ENCODE measurements at places on chromosomes 3 and 15. TPM values are rescaled to one million over a fixed set of nuclear protein-coding genes. Genes with fewer than 3 reads are reported as not detected.

DNA sequence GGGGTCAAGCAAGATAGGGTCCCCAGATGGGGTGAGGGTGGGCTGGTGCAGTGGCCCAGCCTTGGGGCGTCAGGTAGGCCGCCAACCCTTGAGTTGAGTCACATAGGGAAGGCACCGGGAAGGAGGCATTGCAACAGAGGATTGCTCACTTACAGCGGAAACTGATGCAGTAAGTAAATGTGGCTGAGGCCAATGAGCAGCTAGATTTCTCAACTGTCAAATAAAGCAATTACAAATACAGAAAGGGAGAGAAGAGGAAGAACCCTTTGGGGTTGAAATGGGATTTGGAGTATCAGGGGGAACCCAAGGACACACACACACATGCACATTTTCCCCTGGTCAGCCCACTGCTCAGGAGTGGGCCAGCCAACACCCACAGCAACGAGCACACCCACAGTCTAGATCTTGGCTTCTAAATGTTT is 44.0 kb downstream of the CHSY1 start:
- H3K27me3 ChIP-seq = no peaks in the 10 kb centered on the region
- DNase-seq = no peak
- H3K4me1 ChIP-seq = peaks cover 72% of the 10 kb centered on the region
- no peak overlapping the region for H3K4me3 ChIP-seq
- H3K27ac ChIP-seq = no peak overlapping the region
- H3K36me3 ChIP-seq = no peaks in the 10 kb centered on the region

DNA sequence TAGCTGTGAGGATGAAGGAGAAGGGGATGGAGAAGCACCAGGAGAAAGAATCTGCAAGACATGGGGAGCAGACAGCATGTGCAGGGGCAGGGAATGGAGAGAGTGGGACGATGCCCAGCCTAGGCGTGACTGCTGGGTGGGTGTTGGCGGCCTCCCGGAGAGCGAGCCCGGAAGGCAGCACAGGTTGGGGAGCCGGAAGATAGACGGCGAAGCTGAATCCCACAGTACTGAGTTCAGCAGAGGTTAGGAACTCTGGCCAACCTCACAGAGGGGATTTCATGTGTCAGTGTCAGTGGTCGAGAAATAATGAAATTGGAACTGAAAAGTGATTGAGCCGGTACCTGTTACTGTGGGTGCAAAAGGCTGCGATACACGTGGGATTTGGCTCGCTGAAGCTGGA is 55.2 kb downstream of the PXYLP1 start:
- no peak overlapping the region for H3K27ac ChIP-seq
- H3K4me1 ChIP-seq = peaks cover 75% of the 10 kb centered on the region
- H3K27me3 ChIP-seq = no peaks in the 10 kb centered on the region
- H3K4me3 ChIP-seq = no peak overlapping the region
- H3K36me3 ChIP-seq = peaks cover 8% of the 10 kb centered on the region
- no peak for DNase-seq

- H3K4me3 ChIP-seq = no peak overlapping the region
- H3K27me3 ChIP-seq = peaks cover 5% of the 10 kb centered on the region
- peak; percentile 82 for DNase-seq
These were observed 607.5 kb upstream of the BCHE start for GRCh38 chr3:166444756-166445155.

DNA sequence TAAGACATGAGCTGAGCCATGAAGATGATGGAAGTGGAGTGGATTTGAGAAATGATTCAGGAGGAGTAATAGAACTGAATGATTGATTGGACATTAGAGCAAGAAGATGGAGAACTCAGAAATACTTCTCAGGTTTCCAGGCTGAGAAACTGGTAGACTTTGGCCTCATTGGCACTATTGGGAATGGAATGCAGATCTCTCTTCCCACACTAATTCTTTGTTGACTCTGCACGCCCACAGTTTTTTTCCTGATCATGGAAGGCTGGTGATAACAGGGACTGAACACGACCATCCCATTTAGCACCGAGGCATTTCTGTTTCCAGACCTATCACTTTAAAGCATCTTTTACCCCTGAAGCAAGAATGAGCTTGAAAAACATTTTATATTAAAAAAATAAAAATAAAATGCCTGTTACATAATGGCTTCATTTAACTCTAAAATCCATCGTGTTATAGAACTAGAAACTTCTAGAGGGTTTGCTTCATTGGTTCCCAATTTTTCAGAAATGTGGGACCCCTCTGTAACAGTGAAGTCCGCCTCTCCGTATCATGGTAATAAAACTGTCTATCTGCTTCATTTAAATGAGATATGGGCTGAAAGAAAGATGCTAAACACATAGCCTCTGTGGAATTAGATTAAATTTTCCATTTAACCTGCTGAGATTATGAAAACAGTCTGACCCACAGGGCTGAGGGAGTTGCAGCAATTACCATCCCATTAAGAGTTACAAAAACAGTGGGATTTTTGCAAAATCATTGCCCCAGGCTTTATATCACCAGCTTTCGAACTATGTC is 562.0 kb upstream of the CFAP20DC start:
- H3K4me3 ChIP-seq = no peak overlapping the region
- peaks cover 6% of the 10 kb centered on the region for H3K27me3 ChIP-seq
- peaks cover 5% of the 10 kb centered on the region for H3K36me3 ChIP-seq
- DNase-seq = no peak
- H3K27ac ChIP-seq = no peak overlapping the region
- peaks cover 12% of the 10 kb centered on the region for H3K4me1 ChIP-seq

DNA sequence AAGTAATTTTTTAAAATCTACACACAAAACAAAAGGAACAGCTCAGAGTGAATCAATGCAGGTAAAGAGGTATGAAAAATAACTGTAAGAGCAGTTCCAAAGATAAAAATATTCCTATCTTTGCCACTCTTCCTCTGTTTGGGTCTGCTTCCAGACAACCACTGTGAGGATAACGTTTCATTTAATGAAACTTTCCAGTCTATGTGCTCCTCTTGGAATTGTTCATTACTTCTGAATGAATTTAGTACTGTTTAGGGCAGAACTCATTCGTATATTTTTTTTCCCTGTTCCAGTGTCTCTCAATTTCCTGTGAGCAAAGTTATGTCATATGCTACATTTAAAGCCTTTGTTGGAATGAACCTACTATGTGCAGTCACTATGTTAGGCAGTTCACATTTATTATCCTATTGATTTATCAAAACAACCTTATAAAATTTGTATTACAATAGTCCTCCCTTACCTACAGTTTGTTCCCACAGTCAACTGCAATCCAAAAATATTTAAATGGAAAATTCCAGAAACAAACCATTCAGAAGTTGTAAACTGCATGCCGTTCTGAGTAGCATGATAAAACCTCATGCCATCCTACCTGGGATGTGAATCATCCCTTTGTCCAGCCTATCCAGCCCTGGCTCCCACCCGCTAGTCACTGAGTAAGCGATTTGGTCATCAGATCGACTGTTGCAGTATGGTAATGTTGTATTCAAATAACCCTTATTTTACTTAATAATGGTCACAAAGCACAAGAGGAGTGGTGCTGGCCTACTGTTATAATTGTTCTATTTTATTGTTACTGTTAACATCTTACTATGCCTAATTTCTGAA is 98.1 kb downstream of the TMCC1 start:
- H3K36me3 ChIP-seq = peaks cover 1% of the 10 kb centered on the region
- no peak overlapping the region for H3K27ac ChIP-seq
- peaks cover 36% of the 10 kb centered on the region for H3K4me1 ChIP-seq

GRCh38 chr15:77541421-77542181 is 91.1 kb downstream of the LINGO1 start:
- peak overlapping the region; percentile 79 for H3K27ac ChIP-seq
- no peaks in the 10 kb centered on the region for H3K36me3 ChIP-seq
- no peaks in the 10 kb centered on the region for H3K27me3 ChIP-seq
- peaks cover 60% of the 10 kb centered on the region for H3K4me1 ChIP-seq
- no peak overlapping the region for H3K4me3 ChIP-seq

- H3K4me3 ChIP-seq = no peak overlapping the region
- H3K27ac ChIP-seq = no peak overlapping the region
- no peak for DNase-seq
- H3K27me3 ChIP-seq = no peaks in the 10 kb centered on the region
- peaks cover 11% of the 10 kb centered on the region for H3K4me1 ChIP-seq
- H3K36me3 ChIP-seq = peaks cover 29% of the 10 kb centered on the region
These were observed 29.5 kb downstream of the MKRN2 start for GRCh38 chr3:12586403-12586802.

GRCh38 chr3:147963711-147964110 is 554.5 kb downstream of the ZIC1 start:
- H3K4me3 ChIP-seq = no peak overlapping the region
- DNase-seq = no peak
- H3K27ac ChIP-seq = no peak overlapping the region

DNA sequence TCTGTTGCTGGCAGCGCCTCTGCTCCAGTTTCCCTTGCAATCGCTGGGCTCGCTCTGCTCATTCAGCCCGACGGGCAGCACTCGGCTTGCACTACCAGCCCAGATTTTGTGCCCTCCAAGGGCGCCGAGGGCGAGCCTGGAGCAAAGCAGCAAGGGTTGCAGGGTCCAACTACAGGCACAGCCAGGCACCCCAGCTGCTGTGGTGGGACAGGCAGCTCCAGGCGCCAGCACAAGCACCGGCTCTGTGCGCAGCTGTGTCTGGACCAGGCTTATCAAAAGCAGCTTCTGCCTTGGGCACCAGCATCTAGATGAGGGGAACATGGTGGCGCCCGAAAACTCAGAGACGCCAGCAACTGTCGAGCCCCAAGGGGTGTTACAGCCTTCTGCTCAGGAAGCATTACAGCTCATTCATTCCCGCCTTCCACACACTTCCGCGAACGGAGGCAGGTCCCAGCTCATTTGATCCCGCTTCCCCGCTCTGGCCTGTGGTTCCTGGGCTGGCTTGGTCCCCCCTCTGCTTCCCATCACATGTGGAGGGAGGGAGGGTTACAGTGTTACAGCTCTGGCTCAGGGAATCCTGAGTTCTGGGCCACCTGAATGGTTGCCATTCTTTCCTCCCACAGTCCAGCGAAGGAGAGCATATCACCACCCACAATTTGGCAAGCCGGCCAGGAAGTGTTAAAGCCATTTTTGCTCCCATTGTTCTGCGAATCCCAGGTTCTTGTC is 409.9 kb upstream of the ALCAM start:
- peak; percentile 72 for DNase-seq
- H3K27ac ChIP-seq = no peak overlapping the region
- H3K36me3 ChIP-seq = no peaks in the 10 kb centered on the region
- H3K4me3 ChIP-seq = no peak overlapping the region
- no peaks in the 10 kb centered on the region for H3K27me3 ChIP-seq

- no peak for DNase-seq
- H3K36me3 ChIP-seq = no peaks in the 10 kb centered on the region
- H3K27me3 ChIP-seq = no peaks in the 10 kb centered on the region
- H3K4me3 ChIP-seq = no peak overlapping the region
These were observed 71.3 kb downstream of the SMAD6 start for GRCh38 chr15:66773129-66773873.

DNA sequence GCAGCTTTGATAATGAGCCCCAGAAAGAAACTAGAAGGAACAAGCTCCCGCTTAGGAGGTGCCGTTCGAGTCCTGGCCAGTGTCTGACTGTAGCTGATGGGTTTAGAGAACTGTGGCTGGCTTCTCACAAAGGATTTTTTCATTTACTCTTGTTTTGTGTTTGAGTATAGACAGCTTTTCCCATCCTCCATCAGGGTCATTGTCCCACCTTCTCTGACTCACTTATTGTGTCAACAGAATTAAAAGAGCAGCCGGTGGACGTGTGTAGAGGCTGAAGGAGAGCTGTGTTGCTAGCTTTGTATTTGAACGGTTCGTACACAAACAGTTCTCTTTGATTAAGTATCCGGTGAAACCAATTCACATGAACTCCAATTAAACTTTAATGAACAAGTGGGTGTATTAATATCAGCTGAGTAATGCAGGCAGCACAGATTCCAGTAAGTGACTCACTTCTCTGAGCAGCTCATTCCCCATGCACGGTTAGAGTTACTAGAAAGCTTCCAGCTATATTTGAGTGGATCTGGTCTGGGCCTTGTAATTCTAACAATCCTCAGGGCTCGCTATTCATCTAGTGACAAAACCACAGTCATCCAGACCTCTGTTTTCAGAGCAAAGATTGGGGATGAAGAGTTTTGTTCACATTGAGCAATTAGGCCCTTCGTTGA is 141.0 kb downstream of the LPP start:
- no peaks in the 10 kb centered on the region for H3K27me3 ChIP-seq
- peak overlapping the region; percentile 98 for H3K27ac ChIP-seq

- H3K36me3 ChIP-seq = peaks cover 5% of the 10 kb centered on the region
- H3K27ac ChIP-seq = no peak overlapping the region
- no peak for DNase-seq
- H3K27me3 ChIP-seq = peaks cover 8% of the 10 kb centered on the region
- no peak overlapping the region for H3K4me3 ChIP-seq
These were observed 269.6 kb upstream of the ST8SIA2 start for GRCh38 chr15:92123962-92124656.

- H3K27ac ChIP-seq = no peak overlapping the region
- H3K4me3 ChIP-seq = no peak overlapping the region
- H3K27me3 ChIP-seq = no peaks in the 10 kb centered on the region
- H3K4me1 ChIP-seq = no peaks in the 10 kb centered on the region
- no peaks in the 10 kb centered on the region for H3K36me3 ChIP-seq
- DNase-seq = no peak
These were observed 236.6 kb downstream of the SOX2 start for GRCh38 chr3:181948286-181948685.

Gene SLC28A1
- total RNA-seq = not detected

DNA sequence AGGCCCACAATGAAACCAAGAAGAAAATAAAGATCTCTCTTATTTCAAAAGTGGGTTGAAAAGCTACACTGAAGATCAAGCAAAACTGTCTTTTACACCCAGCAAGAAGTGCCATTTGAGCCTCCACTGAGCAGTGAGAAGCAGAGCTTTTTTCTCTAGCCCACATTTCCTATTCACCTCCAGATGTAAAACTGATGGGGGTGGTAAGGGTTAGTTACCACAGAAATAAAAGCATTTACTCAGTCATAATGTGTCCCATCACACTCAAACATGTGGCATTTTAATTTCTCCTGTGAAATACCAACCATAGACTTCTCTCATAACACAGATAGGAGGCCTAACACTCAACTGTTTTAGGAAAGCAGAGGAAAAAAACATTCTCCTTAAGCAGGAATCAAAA is 21.0 kb downstream of the IFT57 start:
- no peak for DNase-seq
- no peaks in the 10 kb centered on the region for H3K27me3 ChIP-seq
- no peak overlapping the region for H3K4me3 ChIP-seq
- H3K27ac ChIP-seq = peak overlapping the region; percentile 12
- no peaks in the 10 kb centered on the region for H3K36me3 ChIP-seq
- H3K4me1 ChIP-seq = peaks cover 23% of the 10 kb centered on the region

Gene SLC7A14
- total RNA-seq = 0.02 TPM

DNA sequence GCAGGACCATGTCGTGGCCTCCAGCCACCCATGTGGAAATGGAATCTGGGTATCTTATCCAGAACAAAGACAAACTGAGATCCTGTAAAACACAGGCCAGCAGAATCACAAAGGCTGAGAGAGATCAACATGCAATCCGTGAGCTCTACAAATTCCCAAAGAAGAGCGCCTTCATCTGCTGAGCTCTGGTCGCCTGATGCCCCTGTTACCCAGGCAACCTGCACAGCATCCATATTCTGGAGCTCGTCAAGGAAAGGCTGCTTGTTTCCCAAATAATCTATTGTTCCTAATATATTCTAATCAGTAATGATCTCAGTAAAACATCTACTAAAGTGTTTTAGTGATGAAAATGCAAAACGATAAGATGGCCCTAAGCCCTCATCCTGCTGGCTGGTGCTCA is 133.6 kb downstream of the OCA2 start:
- peaks cover 4% of the 10 kb centered on the region for H3K4me1 ChIP-seq
- H3K27ac ChIP-seq = no peak overlapping the region

Gene MYL3
- 0.82 TPM for total RNA-seq

Gene XCR1
- total RNA-seq = not detected

Gene C15orf62
- 0.12 TPM for total RNA-seq

GRCh38 chr15:89150762-89151664 is 62.8 kb downstream of the ABHD2 start:
- H3K27me3 ChIP-seq = no peaks in the 10 kb centered on the region
- DNase-seq = no peak
- H3K27ac ChIP-seq = no peak overlapping the region

Data from chondrocyte (in vitro differentiated cells).